ENCODE measurements at places on chromosomes 3 and 15.

DNA sequence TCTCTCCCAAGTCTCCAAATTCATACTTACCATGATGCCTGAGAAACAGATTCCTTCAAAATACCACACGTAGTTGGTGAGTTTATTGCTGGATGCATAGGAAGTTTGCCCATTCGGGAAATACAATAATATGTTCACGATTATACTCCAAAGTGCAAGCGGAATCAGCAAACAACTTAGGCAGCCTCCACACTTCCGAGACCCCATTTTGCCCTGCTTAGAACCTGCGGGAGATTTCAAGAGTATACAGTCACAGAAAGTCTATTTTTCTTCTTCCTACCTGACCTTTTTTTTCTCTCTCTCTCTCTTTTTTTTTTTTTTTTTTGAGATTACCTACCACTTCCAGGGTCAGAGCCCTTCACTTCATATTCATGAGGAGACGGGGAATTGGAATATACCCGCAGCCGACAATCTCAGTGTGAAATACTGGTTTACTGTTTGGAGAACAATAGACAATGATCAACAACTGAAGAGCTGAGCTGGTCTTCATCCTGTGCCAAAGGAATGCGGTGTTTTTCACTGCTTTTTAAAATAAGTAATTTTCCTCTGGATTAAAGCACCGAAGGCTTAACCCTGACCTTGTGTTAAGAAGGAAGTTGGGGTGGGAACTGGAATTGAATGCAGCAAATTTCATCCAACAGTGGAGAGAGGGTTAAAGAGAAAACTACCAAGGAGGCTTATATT is at the start of gene TM4SF18:
Gene TM4SF18, minus strand, starts transcription at position 461 of the 684 bp plus-strand sequence. Its CDS starts 254 bp downstream, at position 207.
- DNase-seq = no peak

GRCh38 chr15:87225436-87225835 is 1031.1 kb downstream of the NTRK3 start:
- no peak for DNase-seq

DNA sequence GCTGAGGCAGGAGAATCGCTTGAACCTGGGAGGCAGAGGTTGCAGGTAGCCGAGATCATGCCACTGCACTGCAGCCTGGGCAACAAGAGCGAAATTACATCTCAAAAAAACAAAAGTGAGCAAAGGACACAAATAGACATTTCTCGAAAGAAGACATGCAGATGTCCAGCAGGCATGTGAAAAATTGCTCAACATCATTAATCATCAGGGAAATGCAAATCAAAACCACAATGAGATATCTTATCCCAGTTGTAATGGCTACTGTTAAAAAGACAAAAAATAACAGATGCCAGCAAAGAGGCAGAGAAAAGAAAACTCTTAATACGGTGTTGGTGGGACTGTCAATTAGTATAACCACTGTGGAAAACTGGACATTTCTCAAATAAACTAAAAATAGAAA is 20.9 kb downstream of the ASB7 start:
- DNase-seq = no peak

DNA sequence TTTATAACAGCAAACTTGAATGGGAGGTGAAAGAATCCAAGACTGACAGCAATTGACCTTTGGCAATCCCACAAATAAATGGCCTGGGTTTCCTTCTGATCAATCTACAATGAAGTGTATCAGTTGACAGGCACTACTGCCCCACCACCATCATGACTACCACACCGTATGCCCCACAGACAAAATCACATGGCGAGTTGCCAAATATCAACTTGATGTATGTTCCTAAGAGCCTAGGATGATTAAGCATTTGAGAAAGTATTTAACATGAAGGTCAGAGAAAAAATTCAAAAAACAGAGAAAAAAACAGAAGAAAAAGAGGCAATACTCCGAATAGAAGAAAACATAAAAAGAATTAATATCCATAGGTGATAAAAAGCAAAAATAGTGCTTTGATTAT is 215.9 kb upstream of the STAC start:
- no peak for DNase-seq

Data from Peyer's patch (tissue), 4 donors.